ENCODE measurements at places on chromosomes 6 and 20.

DNA sequence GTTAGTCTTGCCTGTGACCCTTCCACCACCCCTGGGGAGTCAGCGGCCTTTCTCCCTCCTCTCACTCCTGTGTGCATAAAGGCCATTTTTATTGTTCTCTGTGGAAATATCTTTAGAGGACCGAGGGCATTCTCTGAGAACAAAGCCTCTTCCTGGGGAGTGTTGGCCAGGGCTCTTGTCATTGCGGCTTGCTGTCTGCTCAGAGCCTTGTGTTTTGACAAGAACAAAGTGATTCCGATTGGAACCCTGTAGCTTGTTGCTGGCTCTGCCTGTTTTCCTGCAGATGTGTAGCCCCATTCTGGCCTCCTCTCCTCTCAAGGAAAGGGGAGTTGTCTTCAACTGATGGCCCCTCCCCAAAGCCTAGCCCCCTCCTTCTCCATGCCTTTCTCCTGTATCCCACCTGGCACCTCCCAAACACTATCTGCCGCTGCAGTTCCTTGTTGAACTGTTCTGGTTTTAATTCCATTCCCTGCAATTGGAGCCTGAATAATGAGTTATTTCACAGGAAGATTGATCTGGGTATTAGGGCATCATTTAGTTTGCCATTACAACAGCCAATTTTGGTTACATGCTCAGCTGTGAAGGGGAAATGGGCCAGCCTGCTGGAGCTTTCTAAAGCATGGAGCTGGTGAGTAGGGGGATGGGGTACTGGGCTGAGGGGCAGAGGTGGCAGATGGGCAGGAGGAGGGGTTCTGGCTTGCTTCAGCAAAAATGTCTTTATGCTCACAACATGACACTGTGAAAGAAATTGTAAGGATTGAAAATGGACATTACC, 252.5 kb downstream of the LRFN2 start:
- no peak for DNase-seq

DNA sequence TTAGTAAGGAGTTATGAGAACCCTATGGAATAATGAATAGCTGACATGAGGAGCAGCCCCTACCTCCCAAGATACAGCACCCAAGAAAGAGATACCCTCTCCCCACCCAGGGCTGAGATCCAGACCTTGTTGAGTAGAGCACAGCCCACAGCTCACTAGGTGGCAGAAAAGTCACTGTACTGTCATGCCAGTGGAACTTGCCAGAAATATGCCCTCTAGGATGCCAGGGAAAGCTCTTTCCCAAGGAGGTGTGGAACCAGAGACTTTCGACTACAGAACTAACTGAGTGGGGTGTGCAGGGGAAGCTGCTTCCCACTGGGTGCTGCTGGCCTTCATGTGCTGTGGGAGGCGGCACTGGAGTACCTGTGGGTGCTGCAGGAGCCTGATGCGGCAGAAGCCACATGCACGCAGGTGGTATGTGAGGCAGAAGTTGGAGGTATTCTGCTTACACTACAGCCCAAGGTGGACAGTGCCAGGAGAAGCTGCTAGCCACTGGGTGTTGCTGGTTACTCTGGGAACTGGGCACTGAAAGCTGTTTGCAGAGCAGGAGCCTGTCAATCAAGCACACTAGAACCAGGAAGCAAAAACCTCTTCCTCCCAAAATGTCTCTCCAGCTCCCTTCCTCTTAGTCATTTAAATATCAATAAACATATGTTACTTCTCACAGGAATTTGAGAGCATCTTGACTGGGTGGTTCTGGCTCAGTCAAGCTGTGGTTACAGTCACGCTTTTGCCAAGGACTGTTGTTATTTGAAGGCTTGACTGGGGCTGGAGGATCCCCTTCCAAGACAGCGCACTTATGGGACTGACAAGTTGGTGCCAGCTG, 17.8 kb downstream of the ARMC12 start:
- DNase-seq, result no peak

- DNase-seq, result no peak
These were observed 6.7 kb downstream of the TRIM40 start for GRCh38 chr6:30142665-30143064.

DNA sequence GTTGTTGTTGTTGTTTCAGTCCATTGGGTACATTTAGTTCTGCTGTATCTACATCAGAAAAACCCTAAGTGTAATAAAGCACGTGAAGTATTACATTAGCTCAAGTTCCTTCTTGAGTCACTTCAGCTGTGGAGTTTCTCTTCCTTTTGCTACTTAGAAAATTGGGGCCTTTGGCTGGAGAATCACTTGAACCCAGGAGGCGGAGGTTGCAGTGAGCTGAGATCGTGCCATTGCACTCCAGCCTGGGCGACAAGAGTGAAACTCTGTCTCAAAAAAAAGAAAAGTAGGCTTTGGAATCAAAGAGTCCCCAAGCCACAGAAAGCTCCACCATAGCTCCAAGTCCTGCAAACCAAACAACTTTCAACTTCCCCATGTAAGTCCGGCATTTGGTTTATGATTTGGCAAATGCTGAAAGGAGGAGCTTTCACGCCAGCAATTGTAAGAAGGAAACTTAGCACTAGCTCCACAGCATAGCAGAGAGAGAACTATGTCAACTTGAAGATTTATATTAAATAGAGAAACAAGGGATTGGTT, 56.5 kb upstream of the RNF144B start:
- no peak for DNase-seq

- DNase-seq, result no peak
These were observed 187.5 kb upstream of the MARCKS start for GRCh38 chr6:113669606-113670005.

- DNase-seq, result no peak
These were observed at the start of gene GJA1 for GRCh38 chr6:121435444-121436069. Gene GJA1 (plus strand): TSS chr6:121435646. CDS start chr6:121446848, 11,202 bp downstream.
